AG04449 (cell line): ENCODE measurements at places on chromosomes 4 and X.

GRCh38 chr4:101277671-101278070 is 69.7 kb downstream of the PPP3CA start:
- DNase-seq, result peak; percentile 17

GRCh38 chr4:2688281-2688680 is 67.9 kb downstream of the TNIP2 start:
- DNase-seq, result no peak

DNA sequence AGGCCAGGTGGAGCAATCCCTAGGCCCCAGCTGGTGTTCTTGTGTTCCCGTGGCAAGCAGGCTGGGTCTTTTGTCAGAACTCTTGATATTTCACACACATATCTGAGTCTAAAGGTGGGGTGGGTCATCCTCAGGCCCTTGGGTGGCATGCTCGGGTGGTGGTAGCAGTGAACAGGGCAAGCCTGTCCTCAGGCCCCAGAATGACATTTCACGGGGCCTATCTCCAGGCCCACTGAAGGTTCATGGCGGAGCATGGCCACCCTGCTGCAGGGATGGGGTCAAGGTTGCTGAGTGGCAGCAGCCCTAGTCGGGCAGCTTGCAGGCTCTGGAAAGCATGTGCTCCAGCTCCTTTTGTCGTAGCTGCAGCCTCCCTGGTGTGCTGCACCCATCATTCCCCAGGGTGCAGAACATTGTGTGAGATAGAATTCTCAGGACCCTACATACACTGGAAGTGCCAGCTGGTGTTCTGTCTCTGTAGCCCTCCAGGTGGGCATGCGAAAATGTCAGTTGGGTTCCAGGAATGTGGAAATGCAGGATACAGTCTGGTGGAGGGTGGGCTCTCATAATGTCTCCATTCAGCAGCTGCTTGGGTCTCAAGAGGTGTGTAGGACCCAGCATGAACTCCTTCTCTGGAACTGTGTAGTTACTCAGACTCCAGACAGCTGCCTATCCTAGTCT is 1571.8 kb downstream of the STIM2 start:
- DNase-seq, result no peak

DNA sequence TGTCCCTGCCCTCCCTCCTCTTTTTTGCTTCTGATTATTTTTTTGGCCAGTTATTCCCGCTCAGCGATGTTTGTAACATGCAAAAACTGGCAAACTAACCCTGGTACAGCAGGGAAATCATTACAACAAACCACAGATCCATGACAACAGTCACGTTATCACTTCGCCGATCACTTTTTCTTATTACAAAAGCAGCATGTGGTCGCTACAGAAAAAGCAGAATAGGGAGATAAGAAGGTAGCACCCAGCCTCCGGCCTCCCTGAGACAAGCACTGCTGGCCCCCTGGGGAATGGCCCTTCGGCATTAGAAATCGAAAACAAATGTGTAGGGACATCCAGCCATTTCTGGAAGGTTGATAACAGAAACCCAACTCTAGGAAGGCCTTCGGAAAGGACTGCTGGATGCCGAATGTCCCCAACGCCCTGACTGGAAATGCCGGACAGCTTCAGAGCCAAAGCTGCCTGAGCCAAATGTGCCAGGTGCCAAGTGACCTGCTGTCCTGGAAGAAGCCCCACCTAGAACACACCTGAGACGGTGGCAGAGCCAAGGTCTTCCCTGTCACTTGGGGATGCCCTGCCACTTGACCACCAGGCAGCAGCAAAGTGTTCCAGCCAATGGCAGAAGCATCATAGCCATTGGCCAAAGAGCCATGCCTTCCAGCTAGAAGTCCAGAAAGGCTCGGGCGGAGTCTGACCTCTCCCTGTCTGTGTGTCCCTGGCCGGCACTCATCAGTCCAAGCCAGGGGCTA is 2.9 kb downstream of the IDH3G start:
- no peak for DNase-seq

DNA sequence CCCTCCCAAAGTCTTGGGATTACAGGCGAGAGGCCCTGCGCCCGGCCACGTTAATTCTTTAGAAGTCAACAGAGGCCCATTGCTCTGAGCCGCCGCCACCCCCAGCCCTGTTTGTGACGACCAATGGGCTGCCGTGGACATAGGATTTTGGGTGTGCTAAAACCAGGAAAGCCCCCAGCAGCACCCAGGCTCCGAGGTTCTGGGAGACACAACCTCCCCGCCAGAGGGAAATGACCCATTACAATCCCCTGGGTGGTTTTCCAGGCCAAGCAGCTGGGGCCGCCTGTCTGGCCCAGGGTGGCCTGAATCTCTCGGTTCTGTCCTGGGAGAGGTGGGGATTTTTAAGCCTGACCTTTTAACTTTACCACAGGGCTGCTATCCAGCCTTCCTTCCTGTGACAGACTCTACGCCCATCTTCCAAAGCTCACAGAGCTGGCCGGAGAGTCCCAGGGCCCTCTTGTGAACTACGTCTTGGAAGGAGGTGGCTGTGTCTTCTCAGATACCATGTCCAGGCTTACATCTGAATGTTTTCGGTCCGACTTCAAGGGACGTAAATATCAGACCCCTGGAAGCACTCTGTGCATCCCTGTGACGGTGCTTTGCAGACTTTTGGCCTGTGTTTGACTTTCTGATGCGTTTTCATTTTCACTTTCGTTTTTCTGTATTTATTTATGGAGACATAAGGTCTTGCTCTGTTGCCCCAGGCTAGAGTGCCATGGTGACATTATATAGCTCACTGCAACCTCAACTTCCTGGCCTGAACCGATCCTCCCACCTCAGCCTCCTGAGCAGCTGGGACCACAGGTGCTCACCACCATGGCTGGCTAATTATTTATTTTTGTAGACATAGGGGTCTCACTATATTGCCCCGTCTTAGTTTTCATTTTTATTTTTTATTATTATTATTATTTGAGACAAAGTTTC is 36.0 kb downstream of the P2RY8 start:
- DNase-seq, result no peak

DNA sequence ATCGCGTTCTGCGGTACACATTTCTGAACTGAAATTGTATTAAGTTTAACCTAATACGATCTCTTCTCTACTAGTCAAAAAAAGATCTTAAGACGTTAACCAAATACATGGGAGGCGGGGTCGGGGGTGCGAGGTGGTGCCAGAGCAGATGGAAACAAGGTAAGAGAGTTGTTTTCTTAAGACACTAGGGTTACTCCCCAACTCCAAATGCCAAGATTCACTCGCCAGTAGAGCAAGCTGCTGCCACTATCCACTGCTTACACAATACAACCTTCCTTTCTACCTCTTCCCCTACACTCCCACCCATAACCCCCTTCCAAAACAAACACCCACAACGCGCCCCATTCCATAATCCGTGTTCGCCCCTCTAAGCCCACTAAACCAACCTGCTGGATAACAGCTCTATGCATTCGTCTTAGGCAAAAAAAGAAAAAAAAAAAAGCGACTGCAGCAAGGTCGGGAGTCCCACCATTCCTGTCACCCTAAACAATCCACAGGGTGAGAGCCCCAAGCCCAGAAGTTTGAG is 1.3 kb downstream of the LCORL start:
- no peak for DNase-seq

GRCh38 chrX:44431194-44431593 is 87.7 kb upstream of the EFHC2 start:
- DNase-seq, result no peak

GRCh38 chr4:165198329-165198728 is 9.0 kb upstream of the KLHL2 start:
- no peak for DNase-seq

- DNase-seq, result no peak
Measured at GRCh38 chr4:172042714-172043114, 229.5 kb downstream of the GALNTL6 start.

DNA sequence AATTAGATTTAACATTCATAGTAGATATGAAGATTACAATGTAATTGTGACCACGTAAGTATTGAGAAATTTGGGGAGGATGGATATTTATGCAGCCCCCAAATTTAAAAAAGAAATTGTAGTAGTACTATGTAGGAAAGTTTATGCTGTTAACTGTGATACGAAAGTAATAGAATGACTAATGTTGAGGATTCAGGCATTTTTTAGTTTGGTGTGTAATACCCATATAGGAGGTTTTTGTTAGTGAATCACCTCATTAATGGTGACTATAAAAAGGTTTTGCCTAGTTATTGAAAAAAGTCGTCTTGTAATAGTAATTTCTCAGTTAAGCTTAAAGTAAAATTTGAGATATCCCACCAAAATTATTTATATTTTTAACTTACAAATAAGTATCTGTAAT is 67.2 kb downstream of the SMARCAD1 start:
- DNase-seq, result peak; percentile 23

- DNase-seq, result no peak
Measured at GRCh38 chr4:3250438-3250955, 1.5 kb downstream of the MSANTD1 start.

DNA sequence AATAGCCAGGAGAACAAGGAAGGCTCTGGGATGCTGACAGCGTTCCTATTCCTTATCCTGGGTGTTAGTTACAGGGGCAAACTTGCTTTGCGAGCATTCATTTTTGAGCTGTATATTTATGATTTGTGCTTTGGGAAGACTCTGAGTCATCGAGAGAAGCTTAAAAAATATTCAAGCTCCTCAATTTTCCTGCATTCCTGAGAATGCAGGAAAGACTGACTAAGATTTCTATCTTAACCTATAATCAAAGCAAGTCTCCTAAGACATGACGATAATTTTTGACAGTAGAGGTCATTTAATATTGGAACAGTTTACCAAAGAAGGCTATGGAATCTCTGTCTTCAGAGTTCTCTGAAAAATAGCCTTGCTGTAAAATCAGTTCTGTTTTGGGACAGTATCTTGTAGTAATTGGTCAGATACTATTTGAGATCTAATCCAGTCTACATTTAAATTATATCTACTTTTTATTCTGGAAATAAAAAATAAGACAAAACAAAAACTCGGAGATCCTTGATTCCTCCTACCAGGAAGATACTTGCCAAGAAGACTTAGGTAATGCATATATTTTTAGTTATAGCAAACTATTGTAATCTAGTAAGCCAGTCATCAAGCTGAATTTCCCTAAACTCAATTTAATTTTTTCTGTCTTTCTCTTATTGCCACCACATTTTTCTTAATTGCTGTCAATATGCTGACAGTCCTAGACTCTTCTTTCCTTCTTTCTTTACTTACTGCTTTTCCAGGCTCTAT is 31.7 kb downstream of the BBS12 start:
- no peak for DNase-seq

- DNase-seq, result no peak
Measured at GRCh38 chrX:116827063-116827462, 364.3 kb upstream of the CT83 start.

GRCh38 chr4:168496834-168497233 is at the start of gene PALLD:
Gene PALLD, plus strand, starts transcription at chr4:168497052.
- DNase-seq, result no peak

GRCh38 chrX:126164689-126165400 is 1.2 kb downstream of the DCAF12L2 start:
- no peak for DNase-seq

- DNase-seq, result no peak
Measured at GRCh38 chr4:142886566-142886965, 40.5 kb upstream of the INPP4B start.

DNA sequence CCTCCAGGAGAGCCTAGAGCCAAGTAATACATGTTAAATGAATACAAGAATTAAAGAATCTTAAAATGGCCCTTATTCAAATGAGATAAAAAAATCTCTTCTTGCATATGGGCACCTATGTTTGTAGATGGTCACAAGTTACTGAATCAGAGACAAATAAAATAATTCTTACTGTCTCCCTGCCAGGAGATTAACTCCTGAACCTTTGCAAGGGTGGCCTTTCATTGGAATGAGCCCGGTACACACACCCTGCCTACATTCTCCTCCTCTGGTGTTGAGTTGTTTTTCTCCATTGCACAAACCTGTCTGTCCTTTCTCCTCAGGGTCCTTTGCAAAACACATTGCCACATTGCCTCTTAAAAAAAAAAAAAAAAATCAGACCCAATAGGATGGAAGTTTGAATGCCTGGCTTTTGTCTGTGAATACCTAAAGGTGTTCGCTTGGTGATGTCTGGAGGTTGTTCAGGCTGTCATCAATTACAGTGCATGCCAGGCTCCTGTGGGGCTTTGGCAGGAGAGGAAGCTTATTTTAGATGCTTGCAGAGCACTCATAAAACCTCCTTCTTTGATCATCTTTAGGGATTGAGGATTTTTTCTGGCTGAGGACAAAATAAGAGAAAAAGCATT is 8.3 kb upstream of the TMEM154 start:
- DNase-seq, result no peak

- no peak for DNase-seq
Measured at GRCh38 chrX:66675541-66675940, 36.7 kb upstream of the EDA2R start.

- DNase-seq, result no peak
Measured at GRCh38 chr4:77893451-77893850, 30.8 kb downstream of the MRPL1 start.

DNA sequence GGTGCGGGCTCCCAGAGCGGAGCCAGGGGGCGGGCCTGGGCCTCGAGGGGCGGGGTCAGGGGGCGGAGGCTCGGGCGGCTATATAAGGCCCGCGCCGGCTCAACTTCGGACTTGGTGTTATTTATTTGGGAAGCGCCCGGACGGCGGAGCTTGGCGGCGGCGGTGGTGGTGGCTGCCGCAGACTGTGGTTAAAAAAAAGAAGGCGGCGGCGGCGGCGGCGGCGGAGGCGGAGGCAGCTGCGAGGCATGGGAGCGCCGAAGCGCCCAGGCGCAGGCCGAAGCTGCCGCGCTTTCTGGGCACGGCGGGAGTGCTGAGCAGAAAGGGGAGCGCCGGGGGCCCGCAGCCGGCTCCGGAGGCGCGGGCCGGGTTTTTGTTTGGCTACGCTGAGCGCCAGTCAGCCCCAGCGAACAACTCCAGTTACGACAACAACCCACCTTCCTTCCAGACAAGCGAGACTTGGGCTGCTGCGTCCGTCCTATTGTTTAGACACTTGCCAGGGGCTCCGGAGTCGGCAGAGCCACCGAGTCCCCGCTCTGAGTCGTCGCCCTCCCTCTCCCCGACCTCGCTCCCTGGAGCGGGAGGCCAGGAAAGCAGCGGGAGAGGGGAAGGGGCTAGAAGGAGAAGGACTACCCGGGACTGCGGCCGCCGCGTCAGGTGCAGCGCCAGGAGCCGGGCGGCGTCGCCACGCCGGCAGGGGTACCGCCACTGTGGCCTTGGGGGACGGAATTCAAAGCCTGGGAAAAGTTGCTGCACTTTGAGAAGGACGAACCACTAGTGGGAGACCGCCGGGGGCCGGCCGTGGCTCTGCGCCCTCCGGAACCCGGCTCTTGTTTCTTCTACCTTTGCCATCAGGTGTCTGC is at the start of gene SLIT2:
SLIT2 (plus strand) TSS at position 110 of the 860 bp plus-strand sequence. CDS start 1,911 bp downstream, outside the sequence.
- DNase-seq, result no peak

DNA sequence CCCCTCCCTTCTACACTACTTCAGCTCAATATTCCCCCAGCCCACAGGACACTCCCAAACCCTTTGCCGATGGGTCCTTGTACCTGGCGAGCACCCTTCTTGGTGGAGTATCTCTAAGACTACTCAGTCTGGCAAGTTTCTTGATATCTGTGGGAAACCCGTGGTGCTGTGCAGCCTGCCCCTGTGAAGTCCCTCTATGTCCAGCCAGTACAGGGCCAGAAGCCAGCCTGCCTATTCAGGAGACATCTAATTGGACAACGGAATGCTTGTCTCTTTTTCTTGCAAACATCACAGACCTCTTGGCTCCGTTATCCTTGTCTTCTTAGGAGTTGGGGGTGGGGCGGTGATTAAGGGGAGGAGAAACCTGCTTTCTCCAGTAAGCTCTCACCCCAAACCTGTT is 3.7 kb upstream of the IGFBP7 start:
- DNase-seq, result no peak

GRCh38 chr4:183095199-183095512 is 3.9 kb upstream of the WWC2 start:
- DNase-seq, result no peak
